ENCODE measurements at places on chromosomes 4 and X.
A peak's percentile ranks its signal among the peaks of the same experiment; 100 is the strongest.

DNA sequence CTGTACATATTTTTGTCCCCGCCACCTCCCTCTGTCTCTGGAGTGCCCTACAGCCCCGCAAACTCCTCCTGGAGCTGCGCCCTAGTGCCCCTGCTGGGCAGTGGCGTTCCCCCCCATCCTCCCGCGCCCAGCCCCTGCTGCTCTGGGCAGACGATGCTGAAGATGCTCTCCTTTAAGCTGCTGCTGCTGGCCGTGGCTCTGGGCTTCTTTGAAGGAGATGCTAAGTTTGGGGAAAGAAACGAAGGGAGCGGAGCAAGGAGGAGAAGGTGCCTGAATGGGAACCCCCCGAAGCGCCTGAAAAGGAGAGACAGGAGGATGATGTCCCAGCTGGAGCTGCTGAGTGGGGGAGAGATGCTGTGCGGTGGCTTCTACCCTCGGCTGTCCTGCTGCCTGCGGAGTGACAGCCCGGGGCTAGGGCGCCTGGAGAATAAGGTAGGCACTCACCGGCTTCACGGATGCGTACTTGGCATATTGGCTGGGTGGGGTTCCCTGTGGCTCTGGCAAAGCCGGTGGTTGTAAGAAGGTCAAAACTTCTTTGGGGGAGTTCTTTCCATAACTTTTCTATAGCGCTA, 653 bp downstream of the HHIP start:
- no peak for DNase-seq

- no peak for DNase-seq
Measured at GRCh38 chr4:24780936-24781495, 14.4 kb upstream of the SOD3 start.

DNA sequence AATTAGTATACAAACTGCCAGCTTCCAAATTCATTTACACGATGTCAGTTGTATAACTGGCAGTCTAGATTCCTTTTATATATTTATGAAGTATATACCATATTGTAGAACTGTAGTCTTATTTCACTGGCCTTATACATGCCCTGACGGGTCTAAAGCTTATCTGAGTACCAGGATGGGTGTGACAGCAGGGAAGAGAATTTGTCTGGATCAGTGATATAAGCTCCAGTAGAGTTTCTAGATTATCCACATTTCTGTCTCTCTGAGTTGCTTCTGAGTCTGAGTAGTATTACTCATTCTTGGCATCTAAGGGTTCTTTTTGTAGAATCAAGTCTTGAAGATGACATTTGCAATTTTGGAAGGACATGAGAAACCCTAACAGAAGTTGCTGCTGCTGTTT, 101.3 kb downstream of the RPA4 start:
- no peak for DNase-seq

GRCh38 chr4:40335525-40335894, 377 bp downstream of the CHRNA9 start:
- peak; percentile 47 for DNase-seq

DNA sequence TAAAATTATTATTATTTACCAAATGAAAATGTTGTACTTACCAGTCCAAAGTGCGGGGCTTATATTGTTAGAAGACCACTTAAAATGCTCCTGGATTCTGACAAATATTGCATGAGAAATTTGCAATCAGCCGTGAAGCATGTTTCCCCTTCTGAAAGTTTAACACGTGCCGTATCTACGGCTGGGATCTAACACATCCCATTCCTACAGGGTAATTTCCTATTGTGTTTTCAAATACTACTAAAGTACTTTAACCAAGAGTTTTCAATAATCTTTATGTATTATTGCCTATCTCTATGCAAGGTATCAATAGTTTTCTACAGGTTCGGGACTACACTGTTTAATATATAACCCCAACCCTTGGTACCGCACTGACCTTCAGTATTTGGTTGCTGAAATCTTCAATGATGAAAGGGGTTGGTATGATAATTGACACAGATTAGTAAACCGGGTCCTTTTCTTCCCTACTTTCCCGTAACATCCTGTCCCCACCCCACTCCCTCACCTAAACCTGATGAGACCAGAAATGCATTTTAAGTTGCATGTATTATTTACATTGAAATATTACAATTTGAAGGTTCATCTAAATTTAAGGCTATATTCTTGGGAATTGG, 795 bp upstream of the BRWD3 start:
- no peak for DNase-seq

DNA sequence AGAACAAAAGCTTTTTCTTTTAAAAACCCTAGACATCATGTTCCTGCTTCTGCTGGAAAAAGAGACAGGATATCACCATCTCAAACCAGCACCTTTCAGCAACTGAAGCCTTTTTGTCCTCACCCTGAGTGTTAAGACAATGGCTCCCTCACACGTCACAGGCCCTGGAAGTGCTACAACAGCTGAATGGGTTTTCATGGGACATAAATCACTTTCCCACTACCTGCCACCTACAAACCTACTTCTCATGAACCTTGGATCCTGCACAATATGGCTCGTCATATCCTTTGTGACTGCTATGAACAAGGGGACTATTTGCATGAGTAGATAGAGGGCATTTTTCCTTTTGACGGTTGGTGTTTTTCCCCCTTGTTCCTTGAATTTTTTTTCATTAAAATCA, 93.6 kb downstream of the TSPAN5 start:
- DNase-seq, result no peak

DNA sequence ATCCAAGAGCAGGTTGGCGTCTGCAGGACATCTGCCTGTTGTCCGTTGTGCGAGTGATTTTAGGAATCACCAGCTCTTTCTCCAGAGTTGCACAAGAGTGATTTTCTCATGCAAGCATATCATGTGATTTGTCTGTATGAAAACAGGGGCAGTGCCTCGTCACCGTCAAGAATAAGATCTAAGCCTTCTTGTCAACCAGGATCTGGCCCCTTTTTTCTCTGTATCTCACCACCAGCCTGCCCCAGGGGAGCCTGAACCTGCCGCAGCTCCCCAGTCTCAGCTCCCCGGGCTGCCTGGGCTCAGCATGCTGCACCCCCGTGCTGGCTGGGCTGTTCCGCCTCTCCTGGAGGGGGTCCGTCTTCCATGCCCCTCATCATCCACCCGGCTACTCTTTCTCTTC, 90.5 kb downstream of the STOX2 start:
- no peak for DNase-seq

DNA sequence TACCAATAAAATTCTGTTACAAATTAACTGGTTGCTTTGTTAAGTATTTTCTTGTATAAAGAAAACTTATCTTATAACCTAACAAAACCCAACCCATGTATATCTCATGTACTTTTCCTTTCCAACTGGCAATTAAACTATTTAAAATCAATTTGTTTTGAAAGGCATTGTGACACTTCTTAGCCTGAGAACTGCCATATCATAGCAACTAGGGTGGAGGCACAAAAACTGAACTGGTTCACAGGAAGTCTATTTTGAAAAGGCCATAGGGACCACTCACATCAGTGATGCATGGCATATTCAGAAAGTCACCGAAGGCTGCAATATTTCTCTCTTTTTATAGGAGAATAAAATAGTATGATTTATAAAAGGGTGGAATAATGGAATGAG, 40.5 kb upstream of the ARSJ start:
- DNase-seq, result no peak

DNA sequence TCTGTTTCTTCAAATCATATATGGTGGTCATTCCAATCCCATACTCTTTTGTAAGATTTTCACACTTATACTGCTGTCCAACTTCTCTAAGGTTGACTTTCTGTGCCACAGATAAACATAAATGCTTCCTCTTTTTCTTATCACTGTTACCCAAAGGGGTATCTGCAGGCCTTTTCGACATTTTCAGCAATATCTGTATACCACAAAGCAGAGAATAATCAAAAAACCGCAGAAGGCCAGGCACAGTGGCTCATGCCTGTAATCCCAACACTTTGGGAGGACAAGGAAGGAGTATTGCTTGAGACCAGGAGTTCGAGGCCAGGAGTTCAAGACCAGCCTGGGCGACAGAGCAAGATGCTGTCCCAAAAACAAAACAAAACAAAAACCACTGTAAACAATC, 3.1 kb upstream of the RFC1 start:
- DNase-seq, result no peak

DNA sequence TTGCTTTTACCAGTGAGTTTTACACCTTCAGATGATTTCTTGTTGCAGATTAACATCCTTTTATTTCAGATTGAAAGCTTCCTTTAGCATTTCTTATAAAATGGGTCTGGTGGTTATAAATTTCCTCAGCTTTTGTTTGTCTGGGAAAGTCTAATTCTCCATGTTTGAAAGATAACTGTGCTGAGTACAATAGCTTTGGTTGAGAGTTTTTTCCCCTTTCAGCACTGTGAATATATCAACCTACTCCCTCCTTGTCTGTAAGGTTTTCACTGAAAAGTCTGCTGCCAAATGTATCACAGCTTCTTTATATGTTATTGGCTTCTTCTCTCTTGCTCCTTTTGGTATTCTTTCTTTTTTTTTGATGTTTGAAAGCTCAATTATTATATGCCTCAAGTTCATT, 53.5 kb upstream of the ACTRT1 start:
- DNase-seq, result no peak

GRCh38 chr4:6201580-6202091, 1.3 kb upstream of the JAKMIP1 start:
- no peak for DNase-seq

DNA sequence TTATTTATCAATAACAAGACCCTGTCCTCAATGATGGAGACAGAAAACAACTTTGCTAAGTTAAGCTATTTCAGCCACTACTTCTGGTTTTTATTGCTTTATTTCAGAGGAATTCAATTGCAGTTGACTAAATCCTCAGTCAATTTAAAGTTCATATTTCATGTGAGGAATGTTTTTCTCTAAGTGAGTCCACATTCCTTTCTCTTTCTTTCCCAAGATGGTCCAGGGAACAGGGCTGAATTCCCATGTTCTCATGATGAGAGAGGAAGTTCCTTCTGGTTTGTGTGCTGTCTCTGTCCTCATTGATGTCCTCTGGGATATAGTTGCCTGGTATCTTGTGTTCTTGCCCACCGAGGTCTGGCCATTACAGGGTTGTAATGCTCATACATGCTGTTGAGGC, 117.2 kb downstream of the SLIT2 start:
- no peak for DNase-seq

GRCh38 chrX:77342004-77342403, 105.2 kb upstream of the FGF16 start:
- no peak for DNase-seq

DNA sequence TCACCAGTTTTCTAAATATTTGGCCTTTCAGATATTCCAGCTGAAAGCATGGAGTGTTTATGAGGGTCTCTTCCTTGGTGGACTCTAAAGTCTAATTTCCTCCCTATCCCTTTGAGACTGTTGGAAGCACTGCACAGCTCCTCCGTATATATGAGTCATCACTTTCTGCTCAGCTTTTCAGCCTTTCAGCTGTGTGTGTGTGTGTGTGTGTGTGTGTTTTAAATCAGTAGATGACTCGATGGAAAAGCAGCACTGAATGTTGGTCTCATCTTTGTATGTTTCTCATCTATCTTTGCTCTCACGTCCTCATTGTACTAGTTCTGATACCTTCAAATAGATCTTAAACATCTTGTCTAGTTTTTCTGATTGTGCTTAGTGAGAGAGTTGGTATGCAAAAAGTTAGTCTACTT, 81.6 kb downstream of the ZFX start:
- DNase-seq, result no peak

GRCh38 chrX:19007011-19007410, 23.1 kb upstream of the PHKA2 start:
- DNase-seq, result no peak

DNA sequence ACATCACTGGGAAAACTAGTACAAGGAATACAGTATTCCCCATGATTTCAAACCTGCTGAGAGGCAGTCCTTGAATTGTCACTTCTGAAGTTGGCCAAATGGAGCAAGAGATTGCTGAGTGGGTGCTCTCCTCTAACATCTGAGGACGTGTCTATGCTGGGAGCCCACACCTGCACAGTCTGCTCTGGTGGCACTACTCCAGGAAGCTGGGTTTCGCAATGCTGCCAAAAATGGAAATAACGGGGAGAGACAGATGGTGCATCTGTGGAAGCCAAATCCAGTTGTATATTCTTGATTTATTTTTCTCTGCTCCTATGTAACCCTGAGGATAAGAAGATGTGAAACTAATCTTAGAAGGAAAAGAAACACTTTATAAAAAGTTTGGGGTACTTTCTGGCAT, 240.1 kb upstream of the CTSO start:
- DNase-seq, result no peak

- DNase-seq, result no peak
Measured at GRCh38 chr4:189050643-189051042, 890.0 kb upstream of the FRG1 start.

- no peak for DNase-seq
Measured at GRCh38 chr4:89009761-89010369, 47.1 kb downstream of the FAM13A start.

DNA sequence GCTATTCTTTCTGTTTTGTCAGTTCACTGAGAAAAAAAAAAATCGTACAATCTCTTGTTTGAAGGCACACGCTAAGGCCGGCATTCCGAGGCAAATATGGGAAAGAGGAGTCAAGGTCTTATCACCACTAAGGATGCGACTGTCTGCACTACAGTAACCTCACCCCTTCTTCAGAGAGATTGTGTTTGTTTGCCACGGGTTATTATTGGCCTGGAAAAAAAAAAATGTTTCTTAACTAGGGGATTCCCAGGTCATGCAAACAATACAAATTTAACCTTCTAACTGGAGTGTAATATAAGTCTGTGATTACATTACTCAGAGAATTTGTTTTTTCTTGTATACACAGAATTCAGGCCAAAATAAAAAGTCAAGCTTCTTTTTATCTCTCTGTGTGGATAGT, 168.3 kb downstream of the TMA16 start:
- no peak for DNase-seq

DNA sequence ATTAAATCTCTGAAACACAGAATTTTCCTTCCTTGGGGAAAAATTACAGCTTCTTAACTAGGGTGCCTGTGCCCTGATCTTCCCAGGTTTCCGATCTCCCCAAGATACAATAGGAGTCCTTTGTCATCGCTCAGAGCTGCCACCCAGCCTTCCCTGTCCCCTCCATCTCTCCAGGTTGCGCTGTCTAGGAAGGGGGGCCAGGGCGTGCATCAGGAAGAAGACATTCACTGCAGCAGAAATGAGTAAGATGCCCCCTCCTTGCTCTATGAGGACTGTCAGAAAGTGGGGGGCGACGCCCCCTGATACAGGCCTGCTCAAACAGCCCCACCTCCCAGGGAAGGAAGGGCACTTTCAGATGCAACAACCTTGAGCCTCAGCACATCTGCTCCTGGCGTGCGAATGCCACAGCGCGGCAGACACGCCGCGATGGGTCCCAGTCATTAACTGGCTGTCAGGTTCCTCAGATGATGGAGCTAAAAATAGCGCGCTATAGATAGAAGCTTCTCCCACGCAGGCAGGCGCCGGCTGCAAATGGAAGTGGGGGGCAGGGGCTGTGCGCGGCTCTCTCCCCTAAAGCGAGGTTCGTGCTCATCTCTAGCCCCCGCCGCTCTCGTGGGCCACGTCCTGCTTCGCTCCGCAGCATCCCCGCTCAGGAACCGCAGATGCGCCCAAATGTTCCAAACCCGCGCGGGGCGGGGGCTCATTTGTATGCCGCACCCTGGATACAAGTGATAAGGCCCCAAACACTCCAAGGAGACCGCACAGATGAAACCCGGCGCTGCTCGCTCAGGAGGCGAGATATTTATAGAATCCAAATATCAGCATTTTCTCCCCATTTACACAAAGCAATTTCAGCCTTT, 57.6 kb upstream of the LGI2 start:
- DNase-seq, result no peak
